ENCODE measurements at places on chromosomes 5 and 9.

DNA sequence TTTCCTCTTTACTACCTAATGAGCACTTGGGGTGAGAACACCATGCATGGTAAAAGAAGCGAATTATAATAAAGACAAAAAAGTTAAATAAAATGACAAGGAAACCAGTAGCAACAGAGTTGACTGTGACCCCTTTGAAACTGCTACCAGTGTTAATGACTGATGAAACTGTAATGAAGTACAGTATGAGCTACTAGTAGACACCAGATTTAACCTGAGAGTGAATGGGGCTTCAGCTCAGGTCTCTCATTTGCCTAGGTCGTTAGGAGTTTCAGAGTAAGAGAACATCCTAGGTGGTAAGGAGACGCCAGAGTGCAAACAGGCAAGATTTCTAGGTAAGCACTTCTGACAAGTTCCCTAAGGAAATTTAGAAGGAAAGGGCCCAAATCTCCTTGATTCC, 346.4 kb downstream of the BNC2 start:
- no peak for DNase-seq

DNA sequence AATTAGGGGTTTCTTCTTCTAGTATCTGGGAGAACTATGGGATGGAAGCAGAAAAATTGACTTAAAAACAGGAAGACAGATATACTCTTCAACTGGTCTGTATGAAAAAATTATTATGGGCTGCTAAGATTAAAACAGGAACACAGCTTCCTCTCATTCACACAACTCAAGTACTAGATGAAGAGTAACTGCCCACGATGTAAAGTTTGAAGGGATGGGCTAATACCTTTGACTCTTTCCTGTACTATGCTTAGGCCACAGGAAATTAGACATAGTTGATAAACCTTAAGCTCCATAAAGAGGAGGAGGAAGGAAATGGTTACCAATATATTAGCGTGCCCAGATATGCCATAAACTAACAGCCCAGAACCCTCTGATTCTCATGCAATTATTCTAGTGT, 88.6 kb downstream of the ANKRD31 start:
- no peak for DNase-seq

- DNase-seq: no peak
Measured at GRCh38 chr9:10674586-10674985, 61.8 kb upstream of the PTPRD start.

DNA sequence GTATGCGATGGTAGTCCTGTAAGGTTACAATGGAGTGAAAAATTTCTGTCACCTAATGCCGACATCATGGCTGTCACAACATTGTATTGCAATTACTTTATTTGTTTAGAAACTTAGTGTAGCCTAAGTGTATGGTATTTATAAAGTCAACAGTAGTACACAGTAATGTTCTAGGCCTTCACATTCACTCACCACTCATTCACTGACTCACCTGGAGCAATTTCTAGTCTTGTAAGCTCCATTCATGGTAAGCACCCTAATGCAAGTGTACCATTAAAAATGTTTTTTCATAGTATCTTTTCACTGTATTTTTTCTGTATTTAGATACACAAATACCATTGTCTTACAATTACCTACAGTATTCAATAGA, 58.5 kb downstream of the ATP10B start:
- no peak for DNase-seq

- DNase-seq: no peak
Measured at GRCh38 chr5:39341896-39342295, 22.4 kb downstream of the C9 start.

- no peak for DNase-seq
Measured at GRCh38 chr5:156481741-156482140, 154.8 kb downstream of the SGCD start.

Data from Panc1 (cell line).